ENCODE measurements at places on chromosomes 3 and 15.
A peak's percentile ranks its signal among the peaks of the same experiment; 100 is the strongest.

DNA sequence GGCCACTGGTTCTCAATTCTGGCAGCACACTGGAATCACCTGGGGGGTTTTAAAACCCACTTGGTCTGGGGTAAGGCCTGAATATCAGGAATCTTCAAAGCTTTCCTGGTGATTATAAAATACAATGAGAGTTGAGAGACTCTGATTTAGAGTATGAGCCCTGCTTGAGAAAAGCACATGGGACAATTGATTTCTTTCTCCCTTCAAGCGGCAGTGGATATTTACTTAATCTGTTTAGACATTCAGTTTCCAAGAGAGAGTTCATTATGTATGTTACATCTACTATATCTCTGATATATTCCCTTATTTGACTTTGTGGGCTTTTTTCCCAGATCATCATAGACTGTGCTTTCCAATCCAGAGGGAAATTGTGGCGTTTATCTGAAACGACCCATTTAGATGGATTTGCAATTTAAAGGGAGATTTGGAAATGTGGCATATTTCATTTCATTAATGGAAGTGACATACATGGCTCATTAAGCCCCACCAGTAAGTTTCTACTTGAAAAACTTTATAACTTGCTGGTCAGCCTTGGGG, 171.2 kb upstream of the PFN2 start:
- no peak for DNase-seq

DNA sequence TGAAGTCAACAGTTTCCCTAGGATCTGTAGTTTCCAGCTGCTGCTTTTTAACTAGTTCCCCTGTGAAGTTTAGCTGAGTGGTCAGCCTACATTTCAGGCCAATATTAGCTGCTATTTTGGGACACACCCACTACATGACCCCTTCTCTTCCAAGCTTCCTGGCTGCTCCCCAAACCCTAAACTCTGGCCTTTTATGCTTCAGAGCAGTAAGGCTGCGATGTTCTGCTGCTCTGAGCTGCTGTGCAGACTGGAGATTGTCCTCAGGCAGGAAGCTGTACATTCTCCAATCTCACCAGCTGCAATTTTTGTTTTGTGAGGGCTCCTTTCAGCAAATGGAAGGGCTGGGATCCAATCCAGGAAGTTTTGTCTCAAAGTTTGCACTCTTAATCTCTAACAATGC, 48.0 kb upstream of the WDR72 start:
- DNase-seq = no peak

GRCh38 chr3:97942801-97943546, 29.3 kb downstream of the RIOX2 start:
- no peak for DNase-seq

GRCh38 chr15:88076328-88076727, 180.2 kb downstream of the NTRK3 start:
- no peak for DNase-seq

DNA sequence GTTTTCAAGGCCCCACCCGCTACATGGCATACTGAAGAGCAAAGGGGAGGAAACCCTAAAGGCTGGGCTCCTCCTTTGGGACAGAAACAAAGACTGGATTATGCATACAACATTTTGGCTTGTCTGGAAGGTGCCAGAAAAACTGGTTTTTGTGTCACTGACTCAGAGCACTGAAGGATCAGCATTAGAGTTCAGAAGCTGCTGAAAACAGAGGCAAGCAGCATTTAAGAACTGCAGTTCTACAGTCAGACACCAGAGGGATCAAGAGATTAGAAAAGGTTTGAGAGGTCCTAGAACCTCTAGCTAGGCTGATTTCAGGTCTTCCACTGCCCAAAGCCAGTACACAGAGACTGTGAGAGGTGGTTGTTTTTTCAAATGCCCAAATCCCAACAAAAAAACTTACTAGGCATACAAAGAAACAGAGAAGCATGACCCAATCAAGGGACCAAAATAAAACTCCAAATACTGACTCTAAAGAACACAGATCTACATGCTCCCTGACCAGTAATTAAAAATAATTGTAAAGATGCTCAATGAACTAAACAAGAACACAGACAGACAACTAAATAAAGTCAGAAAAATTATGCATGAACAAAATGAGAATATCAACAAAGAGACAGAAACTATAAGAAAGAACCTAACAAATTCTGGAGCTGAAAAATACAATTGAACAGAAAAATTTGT, 91.2 kb downstream of the SENP2 start:
- peak; percentile 33 for DNase-seq

DNA sequence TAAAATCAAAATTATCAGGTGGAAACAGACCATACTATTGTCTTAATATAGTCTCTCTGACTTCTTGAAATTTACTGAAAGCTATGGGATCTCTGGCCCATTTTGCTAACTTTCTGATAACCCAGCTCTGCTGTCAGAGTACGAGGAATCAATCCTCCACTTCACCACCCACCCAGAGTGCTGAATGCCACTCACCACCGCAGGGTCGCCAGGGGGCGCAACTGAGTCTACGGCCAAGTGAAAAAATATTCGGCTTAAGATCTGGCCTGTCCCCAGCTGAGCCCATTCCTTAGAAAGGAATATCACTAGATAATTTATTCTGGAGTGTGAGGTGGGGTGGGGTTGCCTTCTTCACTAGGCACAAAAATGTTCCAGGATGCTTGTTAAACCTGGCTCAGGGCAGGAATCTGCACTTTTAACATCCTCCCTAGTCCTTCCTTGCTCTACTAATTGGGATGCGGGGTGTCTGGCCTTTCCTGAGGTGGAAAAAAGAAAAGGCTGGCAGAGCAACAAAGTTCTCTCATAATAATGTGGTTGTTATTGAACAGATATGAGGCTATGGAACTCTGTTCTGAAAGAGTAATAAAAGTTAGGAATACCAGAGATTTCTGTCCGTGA, 520.6 kb downstream of the MFSD1 start:
- peak; percentile 16 for DNase-seq

DNA sequence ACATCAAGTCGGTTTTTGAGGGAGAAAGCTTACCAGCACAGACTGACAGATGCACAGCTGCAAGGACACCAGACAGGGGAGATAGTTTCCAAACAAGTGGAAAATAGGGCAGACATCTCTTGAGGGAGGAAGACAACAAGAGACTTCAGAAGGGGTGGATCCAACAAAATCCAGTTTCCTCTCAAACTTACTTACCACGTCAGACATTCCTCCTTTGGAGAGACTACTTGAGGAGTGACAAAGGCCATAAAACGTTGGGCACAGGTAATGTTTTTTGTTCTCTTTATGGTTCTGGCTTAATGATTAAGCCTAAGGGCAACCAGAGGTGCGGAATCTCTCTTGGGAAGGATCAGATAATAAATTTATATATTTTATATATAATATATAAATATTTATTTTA, 76.1 kb downstream of the CD200 start:
- no peak for DNase-seq

GRCh38 chr3:15601399-15602145, at the start of the genes BTD and HACL1:
Gene BTD, plus strand, starts transcription at chr3:15601745. Its CDS starts 33,695 bp downstream, at chr3:15635440.
Gene HACL1, minus strand, starts transcription at chr3:15601569. Its CDS starts 106 bp downstream, at chr3:15601463.
- peak; percentile 99 for DNase-seq

DNA sequence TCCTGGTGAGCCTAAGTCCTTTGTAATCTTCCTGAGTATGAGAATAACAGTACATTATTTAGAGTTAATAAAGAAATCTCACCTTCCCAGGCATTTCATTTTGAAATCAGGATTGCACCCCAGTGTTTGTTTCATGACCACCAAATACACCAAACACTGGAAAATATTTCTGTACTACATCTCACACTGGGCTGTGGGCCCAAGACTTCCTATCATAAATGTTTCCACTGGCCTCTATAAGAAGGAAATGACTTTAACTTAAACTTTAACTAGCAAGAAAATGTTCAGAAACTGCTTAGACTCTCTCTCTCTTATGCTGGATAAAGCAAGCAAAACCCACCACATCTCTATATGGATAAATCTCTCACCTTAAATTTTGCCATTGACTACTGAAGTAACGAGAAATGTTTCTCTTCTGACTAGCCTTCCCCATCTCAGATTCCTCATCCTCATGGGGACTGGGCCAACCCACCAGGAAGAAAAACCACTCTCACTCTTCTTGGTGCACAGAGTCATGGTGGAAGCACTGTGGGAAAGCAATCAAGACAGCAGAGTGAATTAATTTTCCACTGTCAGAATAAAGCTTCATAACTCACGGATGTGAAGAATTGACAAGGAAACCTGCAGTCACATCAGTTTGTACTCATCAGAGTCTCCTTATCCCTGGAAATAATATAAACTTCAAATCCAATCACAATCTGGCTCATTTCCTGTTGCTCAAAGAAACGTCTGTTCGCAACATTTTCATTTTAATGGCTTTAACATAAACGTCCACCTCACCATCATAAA, 859.6 kb downstream of the EPHA3 start:
- no peak for DNase-seq

DNA sequence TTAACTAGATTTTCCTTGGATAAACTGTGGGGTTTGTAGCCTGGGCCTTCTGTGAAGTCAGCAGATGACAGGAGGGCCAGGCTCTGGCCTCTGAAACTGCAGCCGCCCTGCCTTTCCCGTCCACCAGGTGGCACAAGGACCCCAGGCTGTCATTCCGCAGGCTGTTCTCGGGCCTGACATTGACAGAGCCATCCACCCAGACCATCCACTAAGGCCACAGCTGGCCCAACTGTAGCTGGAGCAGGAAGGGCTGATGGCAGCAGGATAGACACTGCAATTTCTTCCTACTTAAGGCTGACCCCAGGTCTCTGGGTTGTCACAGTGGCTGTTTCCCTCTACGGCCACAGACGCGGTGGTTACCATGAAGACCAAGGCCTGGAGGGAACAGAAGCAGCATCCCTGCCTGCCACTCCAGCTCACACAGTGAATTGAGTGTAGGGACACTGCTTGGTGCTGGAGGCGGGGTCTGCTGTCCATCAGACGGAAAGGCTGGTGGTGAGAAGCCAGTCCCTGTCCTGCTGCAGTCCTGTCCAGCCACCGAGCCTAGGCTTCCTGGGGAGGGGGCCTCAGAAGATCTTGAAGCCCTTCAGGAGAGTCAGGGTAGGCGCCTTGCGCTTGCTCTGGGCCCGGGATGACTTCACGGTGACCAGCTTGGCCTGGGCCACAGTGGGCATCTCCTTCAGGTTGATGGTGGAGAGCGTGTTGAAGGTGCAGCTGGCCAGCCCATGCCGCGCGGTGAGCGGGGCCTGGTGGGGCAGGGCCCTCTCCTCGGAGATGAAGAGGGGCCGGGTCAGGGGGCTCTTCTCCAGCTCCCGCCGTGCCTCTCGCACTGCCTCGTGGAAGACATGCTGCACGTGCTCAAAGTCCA, 9.4 kb downstream of the SLC51B start:
- peak; percentile 68 for DNase-seq

- DNase-seq = no peak
These were observed 126.7 kb downstream of the FOXP1 start for GRCh38 chr3:71456826-71457225.

DNA sequence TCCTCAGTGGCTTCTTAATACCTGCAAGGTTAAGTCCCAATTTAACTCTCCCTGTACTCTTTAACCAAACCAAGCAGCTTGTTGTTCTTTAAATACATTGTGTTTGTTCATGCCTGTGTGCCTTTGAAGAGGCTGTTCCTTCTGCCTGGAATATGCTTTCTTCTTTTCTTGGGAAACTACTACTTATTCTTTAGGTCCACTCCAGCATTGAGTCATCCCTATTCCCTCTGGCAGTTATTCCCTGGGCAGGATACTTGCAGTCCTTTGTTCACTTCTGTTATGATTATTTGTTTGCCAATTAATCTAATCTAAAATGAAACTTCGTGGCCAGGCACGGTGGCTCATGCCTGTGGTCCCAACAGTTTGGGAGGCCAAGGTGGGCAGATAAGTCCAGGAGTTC, 139.3 kb downstream of the ZNF609 start:
- DNase-seq = no peak

- no peak for DNase-seq
These were observed 77.0 kb upstream of the GBE1 start for GRCh38 chr3:81838457-81838856.

DNA sequence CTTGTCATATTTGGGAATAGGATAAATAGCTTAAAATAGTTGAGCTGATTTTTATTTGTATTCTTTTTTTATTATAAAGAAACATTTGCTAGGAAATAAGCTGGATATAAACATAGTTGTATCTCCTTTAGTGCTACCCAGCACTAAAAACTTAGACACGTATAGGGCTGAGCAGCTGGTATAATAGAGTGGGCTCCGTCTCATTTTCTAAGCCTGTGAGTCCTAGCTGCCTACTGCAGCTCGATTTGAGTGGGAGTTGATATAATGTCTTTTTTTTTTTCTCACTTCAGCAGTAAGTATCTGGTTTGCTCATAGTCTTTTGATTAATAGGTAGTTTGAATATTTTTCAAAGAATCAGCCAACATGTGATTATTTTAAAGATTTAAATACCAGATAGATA, 34.2 kb downstream of the TFG start:
- DNase-seq = no peak

GRCh38 chr3:8457039-8457438, 44.6 kb upstream of the LMCD1 start:
- DNase-seq = no peak

- DNase-seq = no peak
These were observed 78.0 kb upstream of the SLC6A6 start for GRCh38 chr3:14324224-14324944.

GRCh38 chr3:192410684-192410960, 316.7 kb downstream of the FGF12 start:
- DNase-seq = no peak

DNA sequence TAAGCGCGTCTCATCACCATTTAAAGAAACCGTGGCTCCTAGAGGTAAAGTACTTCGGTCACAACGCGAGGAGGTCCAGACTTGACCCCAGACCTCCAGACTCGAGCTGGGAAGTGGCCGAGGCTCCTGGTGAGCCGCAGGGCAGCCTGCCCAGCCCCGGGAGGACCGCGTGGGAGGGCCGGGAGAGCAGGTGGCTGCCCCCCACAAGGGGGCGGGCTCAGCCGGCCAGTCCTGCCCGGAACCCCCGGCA, at the start of gene SLC27A2:
SLC27A2 (plus strand) TSS at position 228 of the 250 bp plus-strand sequence. CDS start 232 bp downstream, outside the sequence.
- DNase-seq = no peak

- no peak for DNase-seq
These were observed 177.1 kb upstream of the PFN2 start for GRCh38 chr3:150147776-150148175.

DNA sequence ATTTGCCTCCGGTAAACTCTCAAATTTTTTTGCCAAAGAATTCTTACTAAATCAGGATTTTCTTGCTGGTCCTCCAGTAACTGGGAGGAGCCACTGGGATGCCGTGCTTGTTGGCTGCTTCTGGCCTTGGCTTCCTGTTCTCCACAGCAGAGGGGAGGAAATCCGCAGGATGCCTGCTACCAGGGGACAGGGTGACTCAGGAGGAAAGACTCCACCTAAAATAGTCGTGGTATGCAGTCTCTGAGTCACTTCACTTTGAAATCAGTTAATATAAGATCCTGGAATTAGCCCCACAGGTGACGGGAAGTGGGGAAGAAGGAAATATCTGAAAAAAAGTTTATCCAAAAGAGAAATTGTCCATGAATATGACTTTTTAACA, 6.5 kb upstream of the TM4SF18 start:
- DNase-seq = no peak

DNA sequence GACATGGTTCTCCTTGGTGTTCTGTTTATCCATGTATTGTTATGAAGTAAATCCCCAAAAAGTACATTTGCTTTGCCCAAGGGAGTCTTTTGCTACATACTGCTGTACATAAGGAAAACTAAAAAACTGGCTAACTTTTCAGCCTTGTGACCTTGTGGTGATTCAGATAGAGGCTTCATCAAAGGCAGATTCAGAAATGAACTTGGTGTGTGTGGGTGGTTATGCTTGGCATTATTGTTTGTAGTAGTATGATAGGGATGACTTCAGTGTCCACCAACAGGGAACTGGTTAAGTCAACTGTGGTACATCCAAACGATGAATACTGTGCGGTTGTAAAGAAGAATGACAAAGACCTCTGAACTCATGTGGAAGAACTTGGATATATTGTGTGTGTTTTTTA, 75.6 kb upstream of the CHRNB4 start:
- DNase-seq = no peak
